IPS DF 6.9 (cell line): ENCODE measurements at places on chromosomes 2 and 18.

- H3K4me1 ChIP-seq, result peaks cover 2% of the 10 kb centered on the region; the same call in 1 of the 2 replicates
- H3K36me3 ChIP-seq, result no peaks in the 10 kb centered on the region
- DNase-seq, result no peak
- peaks cover 1% of the 10 kb centered on the region; the same call in 1 of the 2 replicates for H3K27me3 ChIP-seq
- no peak overlapping the region for H3K27ac ChIP-seq
Observed at GRCh38 chr2:64654063-64654811, 524 bp upstream of the SERTAD2 start.

DNA sequence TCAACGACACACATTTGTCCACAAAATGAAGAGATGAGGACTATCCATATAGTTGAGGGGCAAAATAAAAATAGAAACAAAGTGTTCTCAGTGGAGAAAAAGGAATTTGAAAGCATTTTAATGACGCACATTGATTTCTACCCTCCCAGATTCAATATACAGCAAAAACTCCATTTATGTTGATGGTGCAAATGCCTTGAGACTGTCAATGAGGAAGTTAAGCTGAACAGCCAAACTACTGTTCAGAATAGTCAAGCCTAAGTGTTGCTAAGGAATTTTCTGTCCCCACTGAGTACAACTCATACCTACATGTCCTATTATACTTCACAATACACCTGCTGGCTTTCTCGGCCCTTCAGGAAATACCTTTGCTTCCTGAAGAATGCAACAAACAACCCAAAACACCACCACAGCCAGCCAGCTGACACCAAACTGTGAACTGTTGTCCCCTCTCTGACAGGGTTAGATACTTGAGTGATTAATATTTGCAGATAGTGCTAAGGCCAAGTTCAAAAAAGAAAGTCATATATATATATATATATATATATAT lies 27.8 kb upstream of the DARS1 start:
- DNase-seq, result no peak
- no peaks in the 10 kb centered on the region for H3K36me3 ChIP-seq
- no peak overlapping the region for H3K27ac ChIP-seq
- H3K4me3 ChIP-seq, result no peak overlapping the region

GRCh38 chr18:48065601-48065995 lies 135.1 kb upstream of the SMAD2 start:
- H3K27ac ChIP-seq, result no peak overlapping the region
- no peaks in the 10 kb centered on the region for H3K36me3 ChIP-seq

DNA sequence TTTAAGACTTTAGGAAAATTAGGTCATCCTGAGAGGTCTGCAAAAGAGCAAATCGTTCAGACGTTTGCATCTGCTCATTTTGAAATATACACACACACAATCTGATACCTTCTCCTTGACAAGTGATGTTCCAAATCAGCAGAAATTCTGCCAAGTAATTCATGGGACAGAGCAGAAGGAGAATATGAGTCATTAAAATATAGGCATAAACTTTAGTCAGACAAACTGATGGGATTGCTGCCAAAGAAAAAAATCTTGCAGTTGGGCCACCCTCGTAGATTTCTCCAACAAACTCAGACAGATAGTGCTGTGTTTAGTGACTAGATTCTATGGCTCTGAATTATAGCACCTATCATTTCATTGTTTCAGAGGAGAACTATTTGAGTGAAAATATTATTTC lies 336.3 kb downstream of the NYAP2 start:
- no peak for DNase-seq
- H3K36me3 ChIP-seq, result no peaks in the 10 kb centered on the region
- H3K27ac ChIP-seq, result no peak overlapping the region

DNA sequence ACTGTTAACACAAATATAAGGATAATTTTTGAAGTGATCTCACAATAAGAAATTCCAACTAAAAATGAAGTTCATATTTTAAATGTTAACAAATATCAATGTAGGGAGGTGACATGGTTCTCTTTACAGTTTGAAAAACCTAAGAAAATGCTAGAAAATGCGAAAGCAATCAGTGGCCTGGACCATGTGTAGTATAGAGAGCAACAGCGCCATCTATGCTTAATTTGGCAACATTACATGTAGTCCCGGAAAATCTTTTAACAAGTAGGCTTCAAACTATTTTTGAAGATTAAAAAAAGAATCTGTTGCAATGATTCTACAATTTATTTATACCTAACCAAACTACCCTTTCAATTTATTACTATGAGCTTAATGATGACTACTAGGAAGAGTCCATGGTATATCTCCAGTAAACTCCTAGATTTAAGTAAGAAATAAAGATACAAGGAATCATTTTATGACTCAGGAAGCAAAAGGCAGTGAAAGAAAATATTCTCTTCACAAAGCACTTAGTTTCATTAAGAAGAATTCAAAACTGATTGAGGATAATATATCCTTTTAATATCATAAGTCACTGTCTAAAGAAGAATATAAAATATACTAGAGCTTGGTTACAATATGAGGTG lies 33.3 kb downstream of the NDUFA10 start:
- no peaks in the 10 kb centered on the region for H3K27me3 ChIP-seq
- no peak overlapping the region for H3K27ac ChIP-seq
- DNase-seq, result peak; percentile 13
- H3K4me3 ChIP-seq, result no peak overlapping the region

DNA sequence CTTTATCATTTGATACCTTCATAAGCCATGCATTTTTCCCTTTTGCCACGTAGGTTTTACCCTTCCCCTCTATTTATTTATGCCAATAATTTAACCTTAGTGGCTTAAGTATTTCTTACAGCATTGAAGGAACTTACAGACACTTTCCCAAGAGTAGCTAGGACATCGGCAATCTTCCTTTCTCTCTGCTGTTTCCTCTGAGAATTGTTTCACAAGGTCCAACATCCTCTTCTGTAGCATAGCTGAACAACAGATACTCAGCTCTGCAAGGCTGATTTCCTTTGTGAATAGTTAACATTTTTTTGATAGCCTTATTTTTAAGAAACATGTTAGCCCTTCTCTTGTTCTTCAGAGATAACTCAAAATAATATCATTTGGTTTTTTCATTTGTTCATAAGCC lies 1.1 kb upstream of the GCA start:
- no peaks in the 10 kb centered on the region; the same call in 1 of the 2 replicates for H3K4me1 ChIP-seq
- no peak for DNase-seq
- H3K4me3 ChIP-seq, result no peak overlapping the region

DNA sequence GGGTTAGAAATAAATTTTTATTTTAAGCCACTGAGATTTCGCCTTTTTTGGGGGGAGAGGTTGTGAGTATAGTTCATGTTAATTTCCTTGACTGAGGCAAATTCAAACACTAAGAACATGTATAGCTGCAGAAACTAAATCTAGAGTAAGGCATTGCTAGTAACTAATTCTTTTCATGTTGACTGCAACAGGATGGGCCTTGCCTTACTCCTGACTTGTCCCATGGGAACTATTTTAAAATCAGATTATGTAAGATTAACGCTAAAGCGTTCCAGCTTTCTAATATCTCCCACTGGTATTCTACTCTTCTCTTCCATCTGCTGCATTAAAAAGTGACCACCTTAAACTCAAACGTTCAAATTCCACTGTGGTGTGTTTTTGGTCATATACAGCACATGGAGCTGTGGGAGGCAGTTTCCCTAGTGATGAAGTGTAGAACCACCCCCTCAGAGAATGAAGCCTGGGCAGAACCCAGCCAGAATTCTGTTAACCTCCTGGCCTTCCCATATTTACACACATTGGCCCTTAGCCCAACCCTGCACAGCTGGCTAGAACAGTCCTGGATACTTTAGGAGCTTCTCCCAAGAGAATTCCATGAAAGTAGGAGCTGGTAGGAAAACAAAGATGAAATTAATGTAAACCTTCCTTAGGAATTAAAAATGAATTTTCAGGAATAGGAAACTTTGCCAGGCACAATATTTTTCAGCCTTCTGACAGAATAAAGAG lies 687.8 kb downstream of the SLC4A3 start:
- H3K27me3 ChIP-seq, result no peaks in the 10 kb centered on the region
- no peak for DNase-seq
- H3K27ac ChIP-seq, result no peak overlapping the region

DNA sequence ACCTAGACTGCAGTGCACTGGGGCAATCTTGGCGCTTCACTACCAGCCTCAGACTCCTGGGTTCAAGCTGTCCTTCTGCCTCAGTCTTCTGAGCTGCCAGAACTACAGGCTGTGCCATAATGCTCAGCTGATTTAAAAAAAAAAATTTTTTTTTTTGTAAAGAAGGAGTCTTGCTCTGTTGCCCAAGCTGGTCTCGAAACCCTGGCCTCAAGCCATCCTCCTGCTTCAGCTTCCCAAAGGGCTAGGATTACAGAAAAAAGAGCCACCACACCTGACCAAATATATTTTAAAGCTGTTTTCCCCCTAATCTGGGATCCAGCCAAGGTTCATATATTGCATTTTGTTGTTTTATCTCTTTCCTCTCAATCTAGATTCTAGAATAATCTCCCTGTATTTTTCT lies 82.2 kb downstream of the RAB31 start:
- no peak overlapping the region for H3K27ac ChIP-seq
- no peaks in the 10 kb centered on the region; the same call in 1 of the 2 replicates for H3K4me1 ChIP-seq
- no peaks in the 10 kb centered on the region for H3K27me3 ChIP-seq
- DNase-seq, result no peak

DNA sequence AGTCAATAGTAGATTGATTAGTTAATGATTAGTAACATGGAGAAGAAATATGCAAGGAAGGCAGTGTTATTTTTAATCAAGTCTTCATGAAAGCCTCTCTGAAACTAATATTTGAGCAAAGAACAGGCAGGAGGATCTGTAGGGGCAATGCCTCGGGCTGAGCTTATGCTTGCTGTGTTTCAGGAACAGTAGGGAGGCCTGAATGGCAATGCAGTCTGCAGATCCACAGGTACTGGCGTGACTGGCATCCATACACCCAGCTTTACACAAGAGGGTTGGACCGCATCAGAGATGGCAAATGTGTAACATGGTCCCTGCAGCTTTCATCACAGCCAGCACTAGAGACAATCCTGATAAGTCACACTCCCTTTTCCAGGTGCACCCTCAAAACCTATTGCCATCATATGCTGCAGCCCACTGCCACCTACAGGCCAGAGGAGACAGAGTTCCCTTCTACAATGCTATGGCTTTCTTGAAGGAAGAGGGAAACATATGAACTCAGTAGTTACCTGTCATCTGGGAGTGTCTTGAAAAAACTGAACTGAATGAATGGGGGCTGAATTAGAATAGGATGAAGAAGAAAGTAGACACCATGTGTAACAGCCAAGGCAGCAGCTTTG lies 582.4 kb upstream of the RAB6C start:
- DNase-seq, result peak; percentile 45
- H3K36me3 ChIP-seq, result no peaks in the 10 kb centered on the region
- no peaks in the 10 kb centered on the region for H3K27me3 ChIP-seq
- H3K27ac ChIP-seq, result no peak overlapping the region
- no peak overlapping the region for H3K4me3 ChIP-seq

- H3K4me3 ChIP-seq, result no peak overlapping the region
- H3K4me1 ChIP-seq, result no peaks in the 10 kb centered on the region
- no peak overlapping the region for H3K27ac ChIP-seq
- no peaks in the 10 kb centered on the region for H3K36me3 ChIP-seq
Observed at GRCh38 chr2:140714586-140714985, 1416.2 kb downstream of the LRP1B start.
